Coronary artery (tissue), 2 donors: ENCODE measurements at places on chromosomes 2 and 18.

DNA sequence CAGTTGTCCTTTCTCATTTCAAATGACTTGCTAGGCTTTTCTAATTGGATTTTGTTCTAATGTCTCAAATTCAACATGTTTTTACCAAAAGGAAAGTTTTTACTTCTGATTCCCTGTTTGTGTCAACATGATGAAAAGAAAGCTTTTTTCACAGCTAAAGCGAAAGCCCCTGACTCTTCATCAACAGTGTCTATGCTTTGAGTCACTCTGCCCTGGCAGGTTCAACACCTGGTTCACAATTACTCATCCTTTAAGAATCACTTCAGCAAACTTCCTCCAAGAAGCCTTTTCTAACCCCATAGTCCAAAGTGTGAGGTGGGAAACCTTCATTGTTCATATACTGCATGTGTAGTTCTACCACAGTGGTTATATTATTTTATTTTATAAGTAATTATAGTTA lies 7.6 kb upstream of the DSG2 start:
- no peak for DNase-seq

GRCh38 chr18:76610933-76611749 lies 116.1 kb upstream of the ZNF516 start:
- DNase-seq: no peak

- no peak for DNase-seq
Measured at GRCh38 chr2:48423376-48423775, 106.6 kb upstream of the STON1 start.

DNA sequence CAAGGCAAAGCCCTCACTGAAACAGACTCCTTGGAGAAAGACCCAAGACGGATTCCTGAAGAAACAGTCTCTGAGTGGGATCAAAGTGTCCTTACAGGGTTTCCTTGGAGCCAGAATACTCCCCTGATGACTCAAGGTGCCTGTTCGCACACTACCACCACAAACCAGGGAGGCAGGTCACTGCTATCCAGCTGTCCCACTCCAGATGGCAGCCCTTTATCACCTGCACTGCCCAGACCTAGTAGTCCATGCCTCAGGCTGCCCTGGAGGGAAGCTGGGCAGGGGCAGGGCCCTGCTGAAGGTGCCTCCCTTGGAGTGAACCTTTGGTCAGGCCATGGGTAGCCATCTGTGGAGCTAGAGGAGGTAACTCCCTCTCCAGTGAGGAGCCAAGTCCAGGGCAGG lies 34.1 kb downstream of the TRABD2A start:
- DNase-seq: no peak

DNA sequence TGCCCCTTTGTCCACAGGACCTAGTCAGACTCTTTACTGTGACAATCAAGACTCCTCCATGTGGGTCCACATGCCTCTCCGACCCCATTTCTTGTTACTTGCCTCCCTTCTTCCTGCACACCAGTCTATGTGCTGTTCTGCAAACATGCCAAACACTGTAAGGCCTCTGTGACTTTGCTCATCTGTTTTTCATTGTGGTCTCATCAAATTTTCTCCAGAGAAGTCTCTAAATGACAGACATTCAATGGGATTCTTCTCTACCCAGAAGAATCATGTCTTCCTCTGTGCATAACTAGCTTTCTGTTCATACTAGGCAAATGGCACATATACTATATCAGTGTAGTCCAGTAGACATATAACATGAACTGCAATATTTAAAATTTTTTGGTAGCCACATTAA lies 43.0 kb upstream of the KCNE4 start:
- no peak for DNase-seq

DNA sequence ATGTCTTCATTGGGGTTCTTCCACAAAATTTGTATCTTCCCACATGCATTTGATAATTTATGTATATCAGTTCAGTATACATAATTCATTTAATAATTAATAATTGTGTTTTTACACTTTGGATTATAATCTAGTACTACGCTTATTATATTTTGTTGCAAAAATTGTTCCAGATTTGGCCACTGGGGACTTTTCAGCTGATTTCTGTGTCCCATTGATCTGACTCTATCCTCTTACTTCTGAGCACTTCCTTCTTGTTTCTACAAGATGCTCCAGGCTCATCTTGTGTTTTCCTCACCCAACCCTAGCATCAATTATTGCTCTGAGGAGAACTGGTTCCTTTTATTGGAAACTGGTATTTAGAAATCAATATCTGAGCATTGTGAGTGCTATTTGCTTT lies 215.3 kb upstream of the CDH19 start:
- DNase-seq: no peak

- DNase-seq: no peak
Measured at GRCh38 chr2:237479747-237480146, 7.3 kb upstream of the MLPH start.

DNA sequence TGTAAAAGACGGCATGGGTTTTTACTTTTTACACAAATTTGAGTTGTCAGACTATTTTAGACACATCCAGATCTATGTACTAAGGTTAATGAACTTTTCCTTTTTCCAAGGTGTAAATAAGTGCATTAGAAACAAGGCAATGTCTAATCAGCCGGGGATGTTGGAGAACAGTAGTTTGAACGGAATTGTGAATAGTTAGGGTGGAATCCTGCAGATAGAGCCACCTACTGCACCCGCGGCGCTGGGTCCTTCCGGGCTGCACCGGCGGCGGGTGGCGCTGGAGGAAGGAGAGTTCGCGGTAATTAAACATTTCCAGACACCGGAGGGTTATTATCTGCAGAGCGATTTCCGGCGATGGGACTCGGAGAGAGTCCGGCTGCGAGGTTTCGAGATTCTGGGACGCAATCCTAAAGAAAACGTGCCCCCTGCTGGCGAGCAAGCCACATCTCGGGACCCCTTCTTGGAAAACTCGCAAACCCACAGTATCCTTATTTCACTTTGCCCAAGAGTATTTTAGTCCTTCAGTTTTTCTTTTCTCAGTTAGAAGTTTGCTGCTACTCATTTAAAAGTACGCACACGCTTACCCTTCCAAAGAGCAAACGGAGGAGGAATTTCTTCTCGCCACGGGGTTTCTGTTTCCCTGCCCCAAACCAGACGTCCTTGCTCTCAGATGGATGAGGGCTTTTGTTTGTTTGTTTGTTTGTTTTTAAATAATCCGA lies 4.5 kb upstream of the OSR1 start:
- peak; percentile 89 for DNase-seq

DNA sequence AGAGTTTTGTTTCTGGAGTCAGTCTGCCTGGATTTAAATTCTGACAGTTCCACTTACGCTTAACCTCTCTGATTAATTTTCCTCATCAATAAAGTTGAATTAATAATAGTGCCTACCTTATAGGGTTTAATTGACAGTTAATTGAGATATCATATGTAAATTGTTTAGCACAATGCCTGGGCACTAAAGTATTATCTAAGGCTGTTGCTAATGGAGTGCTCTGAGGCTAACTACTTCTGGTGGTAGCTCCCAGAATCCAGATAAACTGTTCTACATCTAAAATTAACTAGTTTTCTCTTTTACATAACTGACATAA lies 185.6 kb upstream of the STON1 start:
- DNase-seq: no peak

DNA sequence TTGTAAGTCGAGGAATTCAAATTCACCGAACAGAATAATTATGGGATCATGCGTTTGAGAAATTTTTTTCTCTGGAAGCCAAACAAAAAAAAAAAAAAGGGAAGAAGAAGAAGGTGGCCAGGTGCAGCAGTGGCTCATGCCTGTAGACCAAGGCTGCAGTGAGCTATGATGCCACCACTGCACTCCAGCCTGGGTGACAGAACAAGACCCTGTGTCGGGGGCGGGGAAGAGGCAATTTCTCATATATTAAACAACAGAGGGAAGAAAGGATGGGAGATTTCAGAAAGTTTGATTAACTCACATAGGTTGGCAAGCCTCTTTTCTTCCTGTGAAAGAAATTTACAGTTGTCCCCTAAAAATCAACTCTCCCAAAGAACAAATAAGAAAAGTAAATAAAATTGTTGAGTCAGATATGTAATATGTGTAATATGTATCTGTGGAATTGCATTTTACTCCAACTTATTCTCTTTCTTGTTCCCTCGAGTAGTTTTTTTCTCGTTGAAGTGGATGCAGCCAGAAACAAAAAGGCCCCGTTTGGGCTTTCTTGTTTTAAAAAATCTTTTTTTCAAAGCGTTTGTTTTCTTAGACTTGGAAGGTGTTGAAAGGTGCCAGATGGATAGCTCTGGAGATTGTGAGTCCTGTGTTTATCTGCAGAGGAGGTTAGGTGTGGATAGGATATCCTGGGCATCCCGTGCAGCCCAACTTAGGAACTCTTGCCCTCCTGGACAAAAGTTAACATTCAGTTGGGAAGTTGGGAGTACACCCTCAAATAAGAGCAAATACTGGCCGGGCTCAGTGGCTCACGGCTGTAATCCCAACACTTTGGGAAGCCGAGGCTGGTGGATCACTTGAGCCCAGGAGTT lies 25.4 kb upstream of the FMNL2 start:
- DNase-seq: no peak

GRCh38 chr2:75022516-75022915 lies 64.1 kb downstream of the POLE4 start:
- no peak for DNase-seq

DNA sequence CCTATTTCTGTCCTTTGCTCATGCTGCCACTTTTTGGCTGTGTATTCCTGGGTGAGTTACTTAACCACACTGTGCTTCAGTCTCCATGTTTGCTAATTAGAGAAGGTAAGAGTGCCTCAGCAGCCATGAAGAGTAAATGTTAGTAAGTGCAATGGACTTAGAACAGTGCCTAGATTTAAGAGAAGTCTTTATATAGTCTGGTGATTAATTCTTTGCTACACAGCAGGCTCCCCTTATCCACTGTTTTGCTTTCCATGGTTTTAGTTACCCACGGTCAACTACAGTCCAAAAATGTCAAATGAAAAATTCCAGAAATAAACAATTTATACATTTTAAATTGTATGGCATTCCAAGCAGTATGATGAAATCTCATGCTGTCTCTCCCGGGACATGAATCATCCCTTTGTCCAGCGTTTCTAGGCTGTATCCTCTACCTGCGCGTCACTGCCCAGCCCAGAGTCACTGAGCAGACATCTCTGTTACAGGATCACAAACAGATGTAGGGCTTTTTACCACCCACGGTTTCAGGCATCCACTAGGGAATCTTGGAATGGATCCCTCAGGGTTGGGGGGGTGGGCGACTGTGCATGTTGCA lies 91.0 kb downstream of the CTIF start:
- no peak for DNase-seq

DNA sequence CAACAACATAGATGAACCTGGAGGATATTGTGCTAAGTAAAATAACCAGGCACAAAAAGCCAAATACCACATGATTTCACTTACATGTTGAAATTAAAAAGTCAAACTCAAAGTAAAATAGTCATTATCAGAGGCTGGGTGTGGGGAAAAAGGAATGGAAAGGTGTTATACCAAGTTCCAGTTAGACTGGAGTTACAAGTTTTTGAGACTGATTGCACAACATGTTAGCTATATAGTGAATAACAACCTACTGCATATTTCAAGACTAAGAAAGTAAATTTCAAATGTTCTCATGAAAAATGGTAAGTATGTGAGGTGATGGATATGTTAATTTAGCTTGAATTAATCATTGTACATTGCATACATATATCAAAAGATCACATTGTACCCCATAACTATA lies 116.8 kb upstream of the HNMT start:
- DNase-seq: no peak

GRCh38 chr2:166106431-166107015 lies 21.3 kb downstream of the SCN1A start:
- no peak for DNase-seq
